ENCODE measurements at places on chromosomes 2 and 18.

DNA sequence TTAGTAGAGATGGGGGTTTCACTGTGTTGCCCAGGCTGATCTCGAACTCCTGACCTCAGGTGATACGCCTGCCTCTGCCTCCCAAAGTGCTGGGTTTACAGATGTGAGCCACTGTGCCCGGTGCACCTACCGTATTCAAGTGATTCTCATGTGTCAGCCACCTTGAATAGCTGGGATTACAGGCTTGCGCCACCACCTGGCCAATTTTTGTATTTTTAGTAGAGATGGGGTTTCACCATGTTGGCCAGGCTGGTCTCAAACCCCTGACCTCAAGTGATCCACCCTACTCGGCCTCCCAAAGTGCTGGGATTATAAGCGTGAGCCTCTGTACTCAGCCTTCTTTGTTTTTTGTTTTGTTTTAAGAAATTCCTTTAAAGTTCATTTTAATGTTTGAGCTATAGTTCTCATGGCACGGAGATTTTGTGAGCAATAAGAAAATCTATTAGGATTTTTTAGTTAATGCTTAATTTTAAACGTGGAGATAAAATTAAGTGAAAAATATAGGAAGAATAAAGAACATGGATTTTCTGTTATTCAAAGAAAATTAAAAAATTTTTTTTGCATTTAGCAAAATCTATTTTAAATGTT is 242.6 kb downstream of the PHLPP1 start:
- peak; percentile 53 for DNase-seq

DNA sequence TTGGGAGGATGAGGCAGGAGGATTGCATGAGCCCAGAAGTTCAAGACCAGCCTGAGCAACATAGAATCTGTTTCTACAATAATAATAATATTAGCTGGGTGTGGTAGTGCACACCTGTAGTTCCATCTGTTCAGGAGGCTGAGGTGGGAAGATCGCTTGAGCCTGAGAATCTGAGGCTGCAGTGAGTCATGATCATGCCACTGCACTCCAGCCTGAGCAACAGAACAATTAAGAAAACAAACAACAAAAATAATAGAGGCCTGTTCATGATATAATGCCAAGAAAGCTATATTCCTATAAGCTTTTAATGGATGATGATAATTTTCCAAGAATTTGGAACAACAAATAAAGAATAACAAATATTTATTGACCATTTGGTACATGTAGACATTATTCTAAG is 6.9 kb upstream of the CCBE1 start:
- DNase-seq, result no peak

DNA sequence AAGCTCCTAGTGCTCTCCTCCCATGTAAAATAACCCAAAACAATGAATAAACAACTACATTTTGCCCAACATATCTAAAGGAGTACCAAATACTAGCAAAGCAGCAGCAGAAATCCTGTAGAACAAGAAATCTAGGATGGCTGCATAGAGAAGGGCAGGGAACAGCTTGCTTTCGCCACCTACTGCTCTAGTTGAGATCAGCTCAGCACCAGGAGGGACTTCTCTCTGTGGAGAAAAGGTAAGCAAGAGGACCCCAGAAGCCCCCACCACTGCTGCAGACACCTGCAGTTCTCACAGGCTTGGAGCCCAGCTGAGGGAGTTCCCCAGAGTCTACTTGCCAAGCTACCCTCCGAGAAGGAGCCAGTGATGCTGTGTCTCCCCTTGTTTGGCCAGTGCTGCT is 243.0 kb upstream of the CHST9 start:
- DNase-seq, result no peak

GRCh38 chr2:177283906-177284305 is 19.4 kb upstream of the NFE2L2 start:
- no peak for DNase-seq

DNA sequence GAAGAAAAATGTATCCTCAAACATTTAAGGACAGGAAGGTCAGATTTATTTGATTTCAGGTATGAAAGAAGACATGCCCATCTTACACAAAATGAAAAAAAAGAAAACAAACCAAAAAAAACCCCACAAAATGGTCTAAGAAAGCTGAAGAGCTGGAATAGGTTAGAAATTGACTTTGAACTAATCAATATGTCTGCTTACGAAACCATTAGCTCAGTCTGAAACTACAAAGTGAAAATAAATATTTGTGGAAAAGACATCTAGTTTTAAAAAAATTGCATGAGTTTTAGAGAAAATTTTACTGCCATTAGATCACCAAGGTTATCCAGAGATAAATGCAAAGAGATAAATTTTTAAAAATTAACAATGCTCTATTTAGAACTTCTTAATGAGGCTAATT is 125.3 kb downstream of the TMEFF2 start:
- no peak for DNase-seq

- no peak for DNase-seq
Observed at GRCh38 chr2:119960821-119961220, 52.1 kb upstream of the EPB41L5 start.

DNA sequence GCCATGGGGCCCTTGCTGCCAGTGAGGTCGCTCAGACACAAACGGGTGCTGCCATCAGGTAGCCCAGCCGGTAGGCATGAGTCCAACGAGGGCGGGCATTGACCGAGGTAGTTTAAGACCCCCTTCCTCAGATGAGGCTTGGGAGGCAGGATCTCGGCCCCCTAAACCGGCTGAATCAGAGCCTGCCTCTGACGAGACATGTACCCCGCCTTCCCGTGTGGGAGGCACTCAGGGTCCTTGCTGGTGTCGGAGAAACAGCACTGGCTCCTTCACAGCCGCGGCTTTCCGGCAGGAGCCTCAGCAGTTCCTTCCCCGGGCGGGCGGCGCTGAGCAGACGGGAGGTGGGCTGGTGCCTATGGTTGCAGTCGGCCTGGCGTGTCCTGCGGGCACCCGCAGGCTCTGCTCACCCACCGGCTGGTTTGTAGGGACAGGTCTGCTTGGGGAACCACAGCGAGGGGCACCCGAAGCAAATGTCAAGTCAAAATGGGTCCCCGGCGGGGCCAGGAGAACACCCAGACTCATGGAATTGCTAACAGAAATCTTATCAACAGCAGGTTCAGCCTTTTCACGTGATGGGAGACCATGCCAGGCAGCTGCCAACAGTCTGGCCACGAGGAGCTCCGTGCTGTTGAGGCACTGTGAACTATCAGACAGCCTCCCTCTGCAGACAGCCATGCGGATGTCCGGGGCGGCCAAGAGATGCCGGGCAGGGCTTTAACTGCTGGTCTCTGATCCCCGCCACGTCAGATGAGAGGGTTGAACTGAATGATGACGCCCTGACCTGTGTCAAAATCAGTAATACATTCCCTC is 2.8 kb downstream of the KCNG2 start:
- DNase-seq, result no peak

DNA sequence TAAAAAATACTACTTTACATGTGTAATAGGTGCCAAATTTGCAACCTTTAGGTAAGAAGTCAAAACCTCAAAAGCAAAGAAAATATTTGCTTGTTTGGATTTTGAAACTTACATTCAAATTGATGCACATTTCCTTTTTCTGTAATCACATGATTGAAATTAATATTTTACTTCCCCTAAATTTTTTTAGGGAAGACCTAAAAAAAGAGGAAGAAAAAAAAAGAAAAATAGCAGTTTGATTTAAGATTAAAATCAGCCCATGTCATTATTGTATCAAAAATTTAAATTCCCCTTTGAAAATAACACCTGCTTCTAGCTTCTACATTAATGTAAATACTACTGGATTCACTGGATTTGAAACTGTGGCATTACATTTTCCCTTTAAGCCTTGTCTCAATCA is 68.2 kb upstream of the STON1 start:
- DNase-seq, result no peak

- DNase-seq, result peak; percentile 76
Observed at GRCh38 chr2:39059366-39059952, 61.4 kb downstream of the SOS1 start.

DNA sequence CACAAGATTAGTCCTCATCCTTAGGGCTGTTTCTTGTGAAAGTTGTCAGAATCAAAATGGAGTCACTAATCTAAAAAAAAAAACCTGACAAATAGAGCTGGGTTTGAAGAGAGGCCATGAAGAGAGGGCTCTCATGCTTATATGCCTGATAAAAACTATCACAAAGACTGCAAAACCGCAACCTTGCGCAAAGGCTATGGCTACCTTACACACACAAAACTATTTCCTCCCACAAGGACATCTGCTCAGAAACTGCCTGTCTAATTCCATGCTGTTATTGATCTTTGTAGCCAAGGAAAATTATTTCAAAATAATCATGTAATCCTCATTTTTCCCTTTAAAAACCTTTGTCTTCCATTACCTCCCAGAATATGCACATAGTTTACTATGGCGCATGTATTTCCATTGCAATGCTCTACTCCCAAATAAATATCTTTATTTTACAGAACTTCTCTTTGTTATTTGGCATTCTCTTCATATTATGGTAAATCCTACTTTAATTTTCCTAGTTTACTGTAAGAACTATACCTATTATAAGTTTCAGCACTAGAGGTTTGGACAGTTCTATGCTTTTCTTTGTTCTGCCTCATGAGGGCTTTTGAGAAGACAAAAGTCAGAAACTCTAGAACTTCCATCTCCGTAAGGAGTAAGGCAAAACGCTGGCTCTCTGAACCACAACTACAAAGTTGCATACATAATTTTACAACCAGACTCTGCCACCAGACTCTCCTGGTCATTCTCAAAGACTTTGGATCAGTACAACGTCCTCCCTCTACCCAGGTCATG is 9.6 kb upstream of the DPYSL5 start:
- DNase-seq, result no peak

- DNase-seq, result no peak
Observed at GRCh38 chr2:68309426-68309825, 10.3 kb downstream of the CNRIP1 start.

- no peak for DNase-seq
Observed at GRCh38 chr2:150468350-150468960, 19.0 kb downstream of the RND3 start.

DNA sequence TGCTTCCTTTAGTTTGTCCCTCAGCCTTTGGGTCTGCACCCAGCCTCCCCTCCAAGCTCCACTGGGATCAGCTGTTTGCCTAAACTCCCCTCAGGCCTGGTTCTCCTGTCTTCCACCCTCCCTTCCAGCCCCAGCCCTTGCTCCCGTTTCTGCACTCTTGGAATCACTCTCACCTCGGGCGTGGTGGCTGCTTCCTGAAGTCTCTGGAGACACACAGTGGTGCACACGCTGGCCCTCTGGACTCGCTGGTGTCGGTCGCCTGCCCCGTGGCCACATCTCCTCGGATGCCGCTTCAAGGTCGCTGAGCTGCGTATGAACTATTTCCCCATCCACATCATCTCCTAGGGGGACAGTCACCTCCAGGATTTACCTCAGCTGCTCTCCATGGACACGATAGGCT is 46.3 kb downstream of the PSMG2 start:
- no peak for DNase-seq

GRCh38 chr18:57581301-57581934 is 5.1 kb downstream of the FECH start:
- no peak for DNase-seq

- no peak for DNase-seq
Observed at GRCh38 chr18:61841706-61842105, 51.1 kb downstream of the RNF152 start.

GRCh38 chr2:217325251-217325650 is 465.4 kb upstream of the TNP1 start:
- no peak for DNase-seq

DNA sequence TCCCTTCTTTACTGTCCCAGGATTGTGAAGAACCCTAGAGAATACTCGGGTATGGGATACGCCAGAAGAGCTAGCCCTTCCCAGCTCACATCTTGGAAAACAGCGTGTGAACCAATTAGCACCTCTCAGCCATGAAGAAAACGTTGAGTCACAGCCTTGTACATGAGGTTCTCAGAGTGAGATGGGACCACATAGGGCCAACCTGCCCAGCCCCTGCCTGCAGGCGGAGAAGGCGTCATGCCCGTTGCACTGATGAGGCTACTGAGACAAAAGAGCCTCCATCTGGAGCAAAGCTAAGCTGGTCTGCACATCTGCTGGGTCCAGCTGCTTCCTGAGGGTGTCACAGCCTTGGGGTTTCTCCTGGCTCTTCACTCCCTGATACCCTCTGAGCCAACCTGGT is 92.2 kb downstream of the LBH start:
- no peak for DNase-seq

GRCh38 chr2:239316562-239317465 is 84.0 kb downstream of the HDAC4 start:
- no peak for DNase-seq

DNA sequence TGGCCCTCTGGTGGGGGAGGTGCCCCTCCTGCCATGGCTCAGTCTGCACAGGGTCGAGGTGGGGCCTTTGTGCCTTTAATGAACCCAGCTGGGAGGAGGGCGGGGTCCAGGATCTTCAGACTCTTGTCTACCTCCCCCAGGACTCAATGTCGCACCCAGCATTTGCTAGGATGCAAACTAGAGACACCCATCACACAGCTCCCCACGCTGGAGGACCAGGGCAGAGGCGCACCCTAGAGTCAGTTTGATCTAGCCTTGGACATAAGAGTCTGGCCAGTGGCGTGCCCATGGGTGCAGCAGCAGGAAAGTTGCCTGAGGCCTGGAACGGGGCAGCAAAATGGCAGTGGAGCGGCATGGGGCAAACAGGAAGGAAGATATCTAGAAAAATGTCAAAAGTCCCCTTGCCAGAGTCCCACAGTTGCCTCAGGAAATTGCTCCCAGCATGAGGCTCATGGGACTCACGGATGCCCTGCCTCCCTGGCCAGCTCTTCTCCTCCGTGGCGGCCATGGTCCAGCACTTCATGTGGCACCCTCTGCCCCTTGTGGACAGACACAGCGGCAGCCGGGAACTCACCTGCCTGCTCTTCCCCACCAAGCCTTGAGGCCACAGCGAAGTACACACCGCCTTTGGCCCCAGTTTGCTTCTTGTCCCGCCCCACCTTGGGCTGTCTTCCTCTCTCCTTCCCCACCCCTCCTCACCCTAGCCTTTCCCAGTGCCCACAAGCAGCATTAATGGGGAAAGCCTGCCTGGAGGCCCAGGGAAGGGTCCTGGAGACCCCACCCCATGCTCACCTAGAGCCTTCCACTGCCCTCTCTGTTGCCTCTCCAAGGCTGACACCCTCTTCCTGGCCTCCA is 17.7 kb downstream of the SH2D6 start:
- DNase-seq, result no peak

DNA sequence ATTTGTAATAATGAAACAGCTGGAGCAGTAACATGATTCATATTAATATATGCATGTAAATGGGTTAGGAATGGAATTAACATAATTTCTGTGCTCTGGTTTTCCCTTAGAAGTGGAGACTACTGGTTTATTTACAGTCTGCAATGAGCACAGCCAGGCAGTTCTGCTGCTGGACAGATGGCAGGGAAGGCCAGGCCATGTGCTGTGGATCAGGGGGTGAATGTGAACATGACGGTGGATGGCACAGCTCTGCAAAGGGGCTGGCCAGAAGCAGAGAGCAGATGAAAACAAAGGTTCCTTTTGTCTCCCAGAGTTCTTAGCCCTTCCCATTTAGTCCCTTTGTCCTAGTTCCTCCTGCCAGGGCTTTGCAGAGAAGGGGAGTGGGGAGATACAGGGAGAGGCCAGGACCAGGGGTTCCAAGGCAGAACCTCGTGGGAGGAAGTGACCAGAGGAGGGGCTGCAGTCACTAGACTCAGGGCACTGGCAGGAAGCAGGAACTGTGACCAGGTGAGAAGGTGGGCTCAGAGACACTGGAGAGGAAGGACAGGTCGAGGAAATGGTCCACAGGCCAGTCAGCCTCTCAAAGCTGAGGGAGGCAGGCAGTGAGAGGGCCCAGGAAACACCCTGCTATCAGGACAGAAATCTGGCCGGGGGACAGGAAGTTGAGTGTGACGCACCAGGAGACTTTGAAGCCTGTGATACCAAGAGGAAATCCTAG is 112.9 kb upstream of the ATP8B1 start:
- DNase-seq, result no peak
